Femur (tissue), 1 donor: ENCODE measurements at places on chromosomes 7 and 10.
A peak's percentile ranks its signal among the peaks of the same experiment; 100 is the strongest.

- DNase-seq, result no peak
Observed at GRCh38 chr7:156043416-156044178, 231.3 kb upstream of the SHH start.

GRCh38 chr10:124117511-124117785 lies 24.1 kb upstream of the CHST15 start:
- DNase-seq, result no peak

GRCh38 chr7:144102041-144102440 lies 7.3 kb upstream of the OR2A2 start:
- DNase-seq, result no peak

- DNase-seq, result no peak
Observed at GRCh38 chr7:108575156-108575555, 5.5 kb downstream of the DNAJB9 start.

DNA sequence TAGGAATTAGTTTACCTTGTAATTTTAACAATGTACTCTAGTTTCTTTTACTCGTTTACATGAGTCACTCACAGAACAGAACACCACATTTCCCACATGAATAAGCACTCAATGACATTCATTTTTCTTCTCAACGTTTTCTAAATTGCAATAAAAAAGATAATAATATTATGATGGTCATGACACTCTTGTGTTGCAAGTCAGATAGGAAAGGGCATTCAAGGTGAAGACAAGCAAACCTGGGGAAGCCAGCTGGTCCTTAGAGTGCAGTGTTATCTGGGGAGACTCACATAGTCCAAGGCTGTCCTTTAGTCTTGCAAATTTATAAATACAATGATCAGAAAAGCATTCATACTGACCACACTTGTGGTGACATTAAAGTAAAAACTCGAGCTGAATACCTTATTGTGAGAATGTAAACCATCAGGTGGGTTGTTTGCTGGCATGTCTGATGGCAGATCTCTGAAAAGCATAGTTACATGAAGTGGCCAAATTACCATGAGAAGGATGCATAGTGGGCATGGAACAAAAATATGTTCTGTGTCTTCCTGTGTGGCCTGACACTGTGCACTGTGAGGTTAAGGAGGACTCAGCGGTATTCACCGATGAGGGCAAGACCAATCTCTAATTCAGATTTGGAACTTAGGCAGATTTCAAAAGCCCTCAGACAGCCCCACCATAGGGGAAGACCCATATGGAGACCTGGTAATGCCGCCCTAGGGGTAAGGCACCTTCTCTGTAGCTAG lies 158.9 kb upstream of the ASAH2 start:
- DNase-seq, result no peak

GRCh38 chr7:78296046-78296597 lies 497.5 kb downstream of the PHTF2 start:
- no peak for DNase-seq

DNA sequence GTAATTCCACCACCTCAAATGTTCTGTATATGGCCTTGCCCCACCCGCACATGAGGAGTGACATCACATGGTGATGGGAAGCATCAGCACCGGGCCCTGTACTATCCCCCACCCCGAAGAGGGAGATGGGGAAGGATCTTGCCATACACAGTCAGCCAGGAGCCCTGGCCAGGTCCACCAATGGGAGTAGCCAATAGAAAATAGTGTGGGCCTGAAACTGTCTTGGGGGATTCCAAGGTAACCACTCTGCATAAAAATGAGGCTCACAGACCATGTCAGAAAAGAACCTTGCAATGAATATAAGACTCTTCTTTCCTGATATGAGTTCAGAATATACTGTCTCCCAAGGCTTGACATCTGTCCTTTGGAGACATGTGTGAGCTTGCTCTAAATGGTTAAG lies 51.1 kb downstream of the ADRB1 start:
- no peak for DNase-seq

DNA sequence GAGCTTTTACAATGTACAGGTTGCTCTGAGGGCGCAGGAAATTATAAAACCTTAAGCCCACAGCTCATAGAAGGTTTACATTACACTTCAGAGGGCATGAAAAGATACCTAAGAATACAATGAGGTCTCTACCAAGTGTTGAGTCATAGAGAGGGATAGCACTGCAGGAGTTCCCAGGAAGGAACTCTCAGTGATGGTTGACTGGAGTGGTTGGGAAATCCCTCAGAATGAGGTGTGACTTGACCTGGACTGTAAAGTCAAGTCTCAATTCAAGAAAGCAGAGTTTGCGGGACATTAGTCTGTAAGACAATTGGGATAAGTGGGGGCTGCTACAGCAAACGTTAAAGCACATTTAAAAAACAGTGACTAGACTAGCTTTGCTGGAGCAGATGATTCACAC lies 21.9 kb downstream of the TNKS2 start:
- no peak for DNase-seq

DNA sequence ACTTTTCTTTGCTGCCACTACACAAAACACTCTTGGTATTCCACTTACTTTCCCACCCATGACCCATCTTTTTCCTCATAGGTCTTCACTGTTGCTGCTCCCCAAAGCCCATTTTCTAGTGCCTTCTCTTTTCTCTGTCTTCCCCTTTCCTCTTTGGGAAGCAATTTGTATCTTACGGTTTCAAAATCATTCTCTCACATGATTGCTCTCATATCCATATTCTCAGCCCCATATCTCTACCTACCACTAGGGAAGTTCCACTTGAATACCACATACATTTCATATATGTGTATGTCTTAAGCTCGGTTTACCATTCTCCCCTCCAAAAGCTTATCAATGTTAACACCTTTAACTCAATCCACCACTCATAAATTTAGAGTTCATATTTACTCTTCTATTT lies 3.2 kb upstream of the UBE2D1 start:
- DNase-seq, result no peak

- DNase-seq, result peak; percentile 84
Observed at GRCh38 chr7:94375691-94376090, 19.0 kb upstream of the COL1A2 start.

- no peak for DNase-seq
Observed at GRCh38 chr7:95172420-95172819, 151.9 kb downstream of the PON1 start.

- DNase-seq, result no peak
Observed at GRCh38 chr10:63137306-63137705, 4.2 kb downstream of the NRBF2 start.

DNA sequence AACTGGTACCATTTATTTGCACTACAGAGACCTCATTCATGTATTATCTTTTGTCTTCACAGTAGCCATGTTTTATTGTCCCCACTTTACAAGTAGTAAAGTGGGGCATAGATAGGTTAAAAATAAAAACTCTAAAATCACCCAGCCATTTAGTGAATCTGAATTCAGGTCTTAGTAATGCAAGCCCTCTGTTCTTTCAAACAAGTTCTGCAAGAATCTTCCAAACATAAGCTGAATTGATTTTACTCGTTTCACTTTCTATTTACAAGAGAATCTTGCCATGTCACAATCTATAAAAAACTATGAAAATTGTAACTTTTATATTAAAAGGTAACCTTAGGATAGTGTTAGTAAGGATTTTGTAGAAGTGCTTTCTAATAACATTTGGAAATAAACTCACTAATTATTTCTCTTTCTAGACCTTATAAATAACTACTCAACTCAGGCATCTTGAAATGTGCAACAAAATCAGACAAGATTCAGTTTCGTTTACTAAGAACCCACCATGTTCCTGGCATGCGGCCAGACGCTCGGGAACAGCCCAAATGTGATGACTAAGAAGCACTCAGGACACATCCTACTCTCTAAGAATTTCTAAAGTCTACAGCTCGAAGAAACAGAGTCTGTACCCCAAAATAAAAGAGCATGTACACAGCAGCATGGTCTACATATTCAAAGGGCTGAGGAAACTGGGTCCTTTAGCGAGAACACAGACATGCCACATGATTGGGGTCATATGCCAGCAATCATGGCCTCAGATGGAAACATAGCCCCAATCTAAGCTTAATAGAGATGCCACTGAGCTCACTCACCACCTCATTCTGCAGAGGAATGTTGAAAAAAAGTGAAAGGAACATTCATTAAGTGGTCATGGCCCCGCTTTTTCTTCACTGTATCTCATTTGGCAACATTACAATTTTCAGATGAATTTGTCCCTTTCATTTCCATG lies 167.6 kb downstream of the AMPH start:
- DNase-seq, result no peak

GRCh38 chr10:63522277-63522687 lies 1.1 kb downstream of the REEP3 start:
- DNase-seq, result no peak

GRCh38 chr10:124997771-124998623 lies 56.1 kb downstream of the ZRANB1 start:
- peak; percentile 59 for DNase-seq

- no peak for DNase-seq
Observed at GRCh38 chr10:61096056-61096455, 152.1 kb upstream of the RHOBTB1 start.

DNA sequence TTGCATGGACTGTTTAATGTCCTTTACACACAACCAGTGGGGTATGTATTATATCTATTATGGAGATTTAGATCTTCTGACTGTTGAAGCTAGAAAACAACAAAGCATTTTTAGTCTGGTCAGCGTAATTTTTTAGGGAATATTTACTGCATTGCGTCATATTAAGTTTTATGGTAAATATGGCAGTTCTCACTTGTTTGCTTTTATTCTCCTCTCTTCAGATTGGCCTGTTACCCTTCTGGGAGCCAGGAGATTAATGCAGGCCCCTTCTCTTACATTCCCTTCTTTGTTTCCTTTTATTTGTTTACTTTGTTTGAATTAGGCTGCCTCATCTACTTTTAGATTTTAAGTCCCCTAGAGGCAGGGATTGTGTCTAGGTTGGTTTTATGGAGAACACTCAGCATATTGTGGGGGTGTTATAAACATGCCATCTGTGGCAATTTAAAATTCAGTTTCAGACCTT lies 13.8 kb downstream of the UBE2D1 start:
- DNase-seq, result no peak

GRCh38 chr10:57351076-57351475 lies 916.6 kb downstream of the IPMK start:
- DNase-seq, result no peak

- DNase-seq, result no peak
Observed at GRCh38 chr10:88672041-88672440, 7.8 kb downstream of the LIPF start.

GRCh38 chr7:32177232-32177631 lies 107.0 kb upstream of the PDE1C start:
- no peak for DNase-seq

GRCh38 chr7:37287131-37287855 lies 161.4 kb downstream of the ELMO1 start:
- DNase-seq, result no peak
